ENCODE measurements at places on chromosomes 7 and 10.

GRCh38 chr7:54802114-54802513 is 43.1 kb upstream of the SEC61G start:
- DNase-seq = no peak

- DNase-seq = no peak
Measured at GRCh38 chr7:152395112-152395511, 40.7 kb downstream of the KMT2C start.

DNA sequence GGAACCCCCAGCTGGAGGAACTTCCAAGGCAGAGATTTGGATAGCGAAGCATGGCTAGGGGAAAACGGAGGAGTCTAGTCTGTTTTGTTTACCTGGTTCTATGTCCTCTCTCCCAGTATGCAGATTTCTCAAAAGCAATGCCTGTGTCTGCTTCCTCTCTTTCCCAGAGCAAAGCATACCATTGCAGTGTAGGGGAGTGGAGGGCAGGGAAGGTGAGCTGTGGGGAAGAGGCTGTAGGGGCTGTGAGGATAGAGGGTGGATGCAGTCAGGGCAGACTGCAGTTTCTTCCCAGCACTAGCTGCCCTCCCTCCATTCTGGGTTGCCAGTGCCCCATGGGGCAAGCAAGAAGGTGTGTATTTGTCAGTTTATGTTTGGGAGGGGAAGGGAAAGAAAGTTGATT is 16.9 kb upstream of the TSPAN14 start:
- no peak for DNase-seq

- no peak for DNase-seq
Measured at GRCh38 chr7:77727936-77728701, 31.9 kb downstream of the RSBN1L start.

- DNase-seq = no peak
Measured at GRCh38 chr7:162632-163297, 29.6 kb upstream of the FAM20C start.

GRCh38 chr10:97854743-97855142 is 5.1 kb downstream of the GOLGA7B start:
- DNase-seq = no peak

- no peak for DNase-seq
Measured at GRCh38 chr10:58209669-58210068, 58.0 kb downstream of the IPMK start.
